ENCODE measurements at places on chromosomes 6 and 20.

DNA sequence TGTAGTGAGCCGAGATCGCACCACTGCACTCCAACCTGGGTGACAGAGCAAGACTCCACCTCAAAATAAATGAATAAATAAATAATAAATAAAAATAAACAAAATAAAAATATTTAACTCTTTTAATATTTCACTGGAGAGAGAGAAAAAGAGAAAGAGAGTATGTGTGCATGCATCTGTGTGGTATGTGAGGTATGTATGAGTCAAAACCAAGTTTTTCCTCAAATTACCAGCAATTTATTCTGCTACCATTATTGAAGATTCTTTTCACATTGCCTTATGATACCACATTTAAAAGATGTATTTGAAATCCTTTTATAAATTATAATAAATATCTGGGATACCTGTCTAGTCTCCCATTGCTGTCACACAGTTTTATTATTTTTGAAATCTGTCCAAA, 122.1 kb downstream of the CD164 start:
- DNase-seq: no peak

DNA sequence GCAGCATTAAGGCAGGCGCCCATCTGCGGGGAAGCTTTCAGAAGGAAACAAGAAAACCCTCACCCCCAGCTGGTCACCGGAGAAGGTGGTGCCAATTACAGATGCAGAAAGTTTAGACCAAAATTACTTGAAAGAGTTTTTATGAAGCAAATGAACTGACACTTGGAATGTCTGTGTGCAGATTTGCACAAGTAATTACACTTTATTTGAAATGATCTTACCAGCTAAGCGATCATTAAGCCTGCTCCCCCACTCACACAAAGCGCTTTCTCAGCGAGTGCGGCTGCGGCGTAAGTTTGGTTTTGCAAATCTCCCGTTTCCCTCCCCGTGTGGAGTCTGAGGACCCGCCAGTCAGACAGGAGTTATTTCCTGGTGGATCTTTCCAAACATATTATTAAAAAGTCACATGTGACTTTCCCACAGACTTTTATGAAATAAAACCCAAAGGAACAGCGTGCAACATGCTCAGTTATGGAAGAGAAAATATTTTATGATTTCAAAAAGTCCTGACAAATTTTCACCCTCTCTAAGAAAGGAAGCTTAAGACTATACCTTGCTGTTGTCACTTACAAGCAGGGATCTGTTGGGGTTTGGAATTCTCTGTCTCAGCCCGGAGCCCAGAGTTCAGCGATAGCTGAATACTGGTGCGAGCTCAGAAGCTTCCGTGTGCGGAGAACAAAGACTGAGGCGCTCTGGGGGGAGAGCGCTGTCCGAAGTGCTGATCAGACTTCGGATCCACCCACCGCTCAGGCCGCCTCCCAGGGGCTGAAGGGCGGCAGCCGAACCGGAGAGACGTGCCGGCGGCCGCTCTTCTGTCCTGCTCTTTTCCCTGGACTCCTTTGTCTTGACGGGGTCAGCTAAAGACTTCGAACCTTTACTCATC, 2.7 kb upstream of the MYT1 start:
- DNase-seq: peak; percentile 26

GRCh38 chr20:53652090-53652858, 58.6 kb upstream of the ZNF217 start:
- DNase-seq: no peak

GRCh38 chr6:35093783-35094182, 47.4 kb downstream of the TCP11 start:
- DNase-seq: no peak

DNA sequence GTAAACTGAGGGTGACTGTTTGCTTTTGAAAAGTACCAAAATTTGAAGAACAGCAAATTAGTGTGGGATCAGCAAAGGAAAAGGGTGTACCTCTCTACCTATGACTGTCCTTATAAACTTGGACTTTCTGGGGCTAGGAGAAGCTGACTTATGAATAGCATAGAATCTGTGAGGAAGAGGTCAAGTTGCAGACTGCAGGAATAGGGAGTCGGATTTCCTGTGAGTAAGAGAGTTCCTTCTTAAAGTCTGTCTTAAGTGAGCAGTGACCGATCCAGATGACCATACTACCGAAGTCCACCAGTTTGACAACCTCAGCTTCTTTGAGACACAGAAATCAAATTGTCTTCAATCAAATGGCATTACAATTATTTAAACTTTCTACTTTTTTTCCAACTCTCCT, 708.7 kb downstream of the UTRN start:
- no peak for DNase-seq
